ENCODE measurements at places on chromosomes 3 and 15. TPM values are rescaled to one million over a fixed set of nuclear protein-coding genes. Genes with fewer than 3 reads are reported as not detected.

Gene BSN
- total RNA-seq: under 0.01 TPM

Gene CATSPER2
- 0.38 TPM for total RNA-seq

Gene NANOGP8
- not detected for total RNA-seq

Gene FGD5
- total RNA-seq: not detected

GRCh38 chr3:13206799-13207577, 133.8 kb upstream of the IQSEC1 start:
- no peak for DNase-seq

GRCh38 chr3:14440168-14440518, 37.7 kb downstream of the SLC6A6 start:
- no peak for DNase-seq

GRCh38 chr15:42001236-42001635, 19.6 kb downstream of the PLA2G4E start:
- no peak for DNase-seq

DNA sequence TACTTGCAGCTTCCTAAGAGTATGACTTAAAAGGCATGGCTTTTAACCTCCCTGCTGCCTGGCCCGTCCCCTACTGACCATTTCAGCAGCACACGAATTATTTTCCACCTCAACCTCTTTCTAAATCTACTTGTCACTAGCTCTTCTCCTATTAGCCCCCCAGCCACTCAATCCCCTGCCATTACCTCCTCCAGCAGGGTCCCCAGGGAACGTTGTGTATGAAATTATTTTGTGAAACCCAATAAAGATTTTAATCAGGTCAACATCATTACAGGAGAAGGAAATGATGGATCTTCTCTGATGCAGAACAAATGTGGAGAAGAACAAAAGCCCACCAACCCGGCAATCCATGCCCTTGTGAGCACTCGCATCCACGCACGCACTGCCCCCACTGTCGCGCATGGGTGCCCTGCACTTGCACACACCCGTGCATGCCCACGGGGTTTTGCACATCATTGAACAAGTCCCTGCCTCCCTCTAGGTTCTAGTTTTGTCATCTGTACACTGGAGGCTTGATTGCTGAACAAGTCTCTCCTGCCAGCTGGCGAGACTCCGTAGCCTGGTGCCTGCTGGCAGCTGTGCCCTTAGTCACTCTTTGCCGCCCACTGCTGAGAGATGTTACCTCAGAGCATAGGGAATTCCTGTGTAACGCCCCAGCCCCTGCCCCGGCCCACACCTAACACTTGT, 51.6 kb downstream of the LINGO1 start:
- DNase-seq: peak; percentile 61

DNA sequence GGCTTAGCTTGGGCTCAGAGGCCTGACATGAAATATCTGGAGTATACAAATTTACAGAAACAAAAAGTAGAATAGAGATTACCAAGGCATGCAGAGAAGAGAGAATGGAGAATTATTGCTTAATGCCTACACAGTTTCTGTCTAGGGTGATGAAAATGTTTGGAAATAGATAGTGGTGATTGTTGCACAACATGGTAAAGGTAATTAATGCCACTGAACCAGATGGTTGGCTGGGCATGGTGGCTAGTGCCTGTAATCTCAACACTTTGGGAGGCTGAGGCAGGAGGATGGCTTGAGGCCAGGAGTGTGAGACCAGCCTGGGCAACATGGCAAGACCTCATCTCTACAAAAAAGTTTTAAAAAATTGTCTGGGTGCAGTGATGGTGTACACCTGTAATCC, 46.6 kb upstream of the OSBPL11 start:
- DNase-seq: no peak

DNA sequence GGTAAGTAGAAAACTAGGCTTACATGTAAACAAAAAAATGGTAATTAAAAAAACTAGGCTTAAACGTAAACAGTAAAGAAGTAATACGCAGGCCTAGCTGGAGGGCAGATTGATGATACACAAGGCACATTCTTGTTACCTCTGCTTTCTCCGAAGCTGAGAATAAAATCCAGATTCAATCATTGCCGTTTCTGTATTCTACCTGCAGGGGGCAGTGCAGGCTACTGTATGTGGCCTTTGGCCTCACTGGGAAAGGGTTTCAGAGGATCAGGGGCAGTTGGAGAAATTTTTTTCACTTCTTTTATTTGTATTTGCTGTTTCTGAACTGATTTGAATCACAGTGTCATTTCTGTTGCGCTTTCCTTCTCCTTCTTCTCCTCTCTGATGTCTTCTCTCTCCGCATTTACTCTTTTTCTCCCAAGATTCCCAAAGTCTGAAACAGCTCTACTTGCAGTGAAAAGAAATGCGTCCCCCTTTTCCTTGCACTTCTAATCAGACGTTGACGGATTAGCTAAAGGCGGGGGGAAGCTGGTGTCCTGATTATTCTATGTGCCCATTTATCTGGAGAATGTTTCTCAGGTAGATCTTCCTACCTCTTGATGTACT, 67.1 kb upstream of the MCTP2 start:
- peak; percentile 63 for DNase-seq

- DNase-seq: no peak
These were observed 201.6 kb upstream of the CMC1 start for GRCh38 chr3:28039829-28040228.

DNA sequence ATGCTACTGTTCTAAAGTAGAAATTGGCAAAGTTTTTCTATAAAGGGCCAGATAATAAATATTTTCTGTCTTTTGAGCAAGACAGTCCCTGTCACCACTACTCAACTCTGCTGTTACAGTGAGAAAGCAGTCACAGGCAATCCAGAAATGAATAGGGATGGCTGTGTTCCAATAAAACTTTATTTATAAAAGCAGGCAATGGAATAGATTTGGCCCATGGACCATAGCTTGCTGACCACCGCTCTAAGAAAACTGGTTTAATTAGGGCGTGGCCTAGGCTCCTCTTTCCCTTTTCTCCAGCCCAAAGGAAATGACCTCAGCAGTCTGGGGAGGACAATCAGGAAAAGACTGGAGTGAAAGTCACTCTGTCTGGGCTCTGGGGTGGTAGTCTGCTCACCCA, 183.8 kb downstream of the MEGF11 start:
- no peak for DNase-seq

DNA sequence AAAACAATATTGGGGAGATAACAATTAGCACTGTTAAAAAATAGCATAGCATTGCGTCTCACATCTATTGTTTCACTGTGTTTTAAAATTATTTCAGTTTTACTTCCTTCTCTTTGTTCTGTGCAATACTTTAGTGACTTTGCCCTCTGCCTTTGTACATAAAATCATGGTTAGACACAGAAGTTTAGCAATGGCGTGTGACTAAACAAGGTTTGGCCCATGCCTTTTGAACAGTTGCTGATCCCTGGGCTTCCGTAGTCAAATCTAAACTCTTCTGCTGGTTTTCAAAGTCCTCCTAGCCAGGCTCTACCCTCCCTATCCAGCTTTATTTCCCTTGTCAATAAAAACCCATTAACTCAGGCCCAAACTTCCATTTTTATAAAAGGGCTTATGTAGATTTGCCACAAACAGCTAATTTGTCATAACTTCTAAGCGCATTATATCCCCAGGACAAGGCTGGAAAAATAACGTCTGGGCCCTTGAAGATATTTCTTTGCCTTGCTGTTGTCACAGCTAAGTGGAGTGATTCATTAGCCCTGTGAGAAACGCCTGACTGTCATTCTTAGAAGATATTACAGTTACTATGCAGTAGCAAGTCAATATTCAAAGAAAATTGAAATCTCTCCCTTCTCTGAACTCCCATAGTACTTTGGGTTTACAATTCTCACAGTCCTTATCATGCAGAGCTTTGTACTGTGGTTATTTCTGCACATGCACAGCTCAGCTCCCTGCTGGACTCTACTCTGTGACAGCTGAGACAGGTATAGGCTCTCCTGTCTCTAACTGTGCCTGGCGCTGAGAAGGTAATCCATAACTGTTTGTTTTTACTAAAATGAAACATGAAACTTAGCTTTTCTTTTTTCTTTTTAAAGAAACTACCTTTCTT, 123.4 kb upstream of the SLC24A5 start:
- DNase-seq: no peak

GRCh38 chr3:58609990-58610389, 32.8 kb upstream of the FAM107A start:
- peak; percentile 37 for DNase-seq

DNA sequence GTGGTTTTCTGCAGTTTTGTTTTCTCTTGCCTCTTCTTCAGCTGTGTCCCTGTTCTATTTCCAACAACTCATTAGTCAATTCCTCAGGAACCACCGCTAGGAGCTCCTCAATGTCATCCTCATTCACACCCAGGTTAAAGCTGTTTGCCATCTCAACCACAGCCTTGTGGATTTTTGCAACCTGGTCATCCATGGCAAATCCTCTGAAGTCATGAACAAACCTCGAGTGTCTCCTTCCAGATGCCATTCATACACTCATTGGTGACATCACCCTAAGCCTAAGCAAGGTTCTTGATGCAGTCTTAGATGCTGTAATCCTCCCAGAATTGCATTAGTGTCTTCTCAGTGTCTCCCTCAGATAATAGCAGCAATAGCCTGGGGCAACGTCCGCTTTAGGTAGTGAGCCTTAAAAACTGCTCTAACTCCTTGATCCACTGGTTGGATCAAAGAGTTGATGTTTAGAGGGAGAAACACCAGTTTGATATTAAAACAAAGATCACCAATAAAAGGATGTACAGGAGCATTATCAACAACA, 31.5 kb upstream of the ZNF502 start:
- peak; percentile 27 for DNase-seq

DNA sequence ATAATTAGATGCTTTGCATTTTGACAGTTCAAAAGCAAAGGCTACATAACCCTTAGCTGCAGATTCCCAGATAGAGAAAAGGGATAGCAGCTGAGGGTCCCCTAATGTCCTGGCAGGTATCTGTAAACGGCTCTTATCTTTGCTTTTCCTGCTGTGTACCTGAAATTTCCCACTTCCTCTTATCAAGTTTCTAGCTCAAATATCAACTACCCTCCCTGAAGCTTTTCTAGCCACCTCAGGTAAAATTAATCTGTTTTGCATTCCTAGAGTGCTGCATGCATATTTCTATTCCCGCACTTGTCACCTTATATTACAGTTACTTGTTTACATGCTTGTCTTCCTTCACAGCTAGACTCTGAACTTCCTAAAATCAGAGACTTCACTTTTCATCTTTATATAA, 55.6 kb upstream of the STXBP5L start:
- no peak for DNase-seq

DNA sequence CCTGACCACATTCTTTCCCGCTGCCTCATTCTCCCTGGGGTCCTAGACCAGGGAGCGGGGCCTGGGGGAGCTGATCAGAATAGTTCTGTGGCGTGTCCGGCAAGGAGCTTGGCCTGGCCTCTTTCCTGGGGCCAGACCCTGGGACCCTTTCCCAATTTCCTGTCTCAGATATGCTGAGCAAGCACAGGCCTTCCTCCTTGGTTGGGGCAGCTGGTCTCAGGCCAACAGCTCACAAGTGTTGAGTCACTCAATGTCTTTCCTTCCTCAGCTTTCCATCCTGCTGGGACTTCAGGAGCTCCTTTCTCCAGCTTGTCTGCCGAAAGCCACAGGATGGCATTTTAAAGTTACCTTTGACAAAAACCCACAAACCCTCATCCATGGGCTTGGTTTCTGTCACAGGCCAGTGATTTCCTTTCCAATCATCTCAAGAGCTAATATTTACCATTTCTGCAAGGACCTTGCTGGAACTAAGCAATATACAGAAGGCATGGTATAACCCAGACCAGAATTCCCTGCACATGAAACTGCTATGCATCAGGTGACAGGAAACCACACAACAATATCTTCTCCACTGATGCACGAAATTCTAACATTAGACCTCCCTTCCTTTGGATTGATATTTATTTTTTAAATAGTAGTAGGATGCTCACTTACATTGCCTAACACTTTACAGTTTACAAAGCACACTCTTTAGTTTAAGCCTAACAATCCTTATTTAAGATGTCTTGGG, 19.5 kb upstream of the TIMP4 start:
- DNase-seq: peak; percentile 66

DNA sequence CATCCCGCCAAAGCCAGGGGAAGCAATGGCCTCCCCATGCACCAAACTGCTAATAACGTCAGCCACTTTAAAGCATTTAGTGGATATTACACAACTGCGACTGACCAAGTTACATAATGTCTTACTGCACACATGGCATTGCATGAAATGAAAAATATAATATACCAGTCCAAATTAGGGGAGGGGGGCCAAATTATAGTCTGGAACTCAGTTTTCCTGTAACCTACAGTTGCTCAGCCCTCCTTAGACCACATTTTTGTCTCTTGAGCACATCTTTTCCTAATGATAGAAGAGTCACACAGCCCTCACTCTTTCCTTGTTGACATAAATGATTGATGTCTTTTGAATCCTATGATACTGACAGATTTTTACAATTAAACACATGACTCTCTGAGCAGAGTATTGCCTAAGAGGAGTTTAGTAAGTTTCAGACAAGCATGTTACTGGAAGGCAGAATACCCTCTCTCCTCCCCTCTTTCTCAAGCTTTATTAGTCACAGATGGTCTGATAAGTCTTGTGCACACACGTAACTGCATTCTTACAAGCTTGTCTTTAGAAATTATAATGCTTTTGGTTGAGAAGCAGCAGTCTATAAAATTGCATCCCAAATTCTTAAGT, 1.1 kb upstream of the PLD1 start:
- peak; percentile 98 for DNase-seq

DNA sequence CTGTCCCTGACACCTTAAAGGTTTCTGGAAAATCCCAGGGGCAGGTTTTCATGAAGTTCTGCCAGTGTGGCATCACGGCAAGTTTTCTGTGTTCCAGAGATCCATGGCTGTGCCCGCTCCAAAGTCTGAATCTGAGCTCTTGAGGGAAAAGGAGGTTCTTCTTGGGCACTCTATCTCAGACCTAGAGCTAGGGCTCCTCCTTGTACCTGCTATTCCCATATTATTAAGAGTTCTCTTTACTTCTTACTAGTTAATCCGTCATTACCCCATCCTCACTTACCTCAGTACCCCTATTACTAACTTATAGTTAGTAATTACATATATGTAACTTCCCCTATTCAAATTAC, 5.9 kb upstream of the TRA2B start:
- no peak for DNase-seq

DNA sequence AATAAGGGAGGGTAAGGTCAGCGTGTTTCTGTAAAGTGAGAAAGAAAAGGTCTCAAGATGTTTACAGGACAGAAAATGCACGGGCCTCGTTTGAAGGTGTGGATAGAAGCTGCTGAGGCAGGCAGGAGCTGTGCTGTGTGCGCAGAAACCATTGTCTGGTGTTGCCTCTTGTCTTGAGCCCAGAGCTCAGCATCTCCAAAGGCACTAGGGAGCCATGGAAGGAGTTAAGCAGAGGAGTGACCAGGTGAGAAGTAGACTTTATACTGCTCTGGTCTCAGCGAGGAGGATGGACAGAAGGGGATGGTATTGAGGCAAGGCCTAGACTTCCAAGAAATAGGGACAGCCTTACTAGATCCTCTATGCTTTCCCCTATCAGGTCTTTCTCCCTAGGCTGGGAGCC, 13.0 kb downstream of the CAND2 start:
- no peak for DNase-seq

GRCh38 chr3:71271596-71271995, 311.9 kb downstream of the FOXP1 start:
- DNase-seq: no peak

- peak; percentile 75 for DNase-seq
These were observed 5.5 kb upstream of the CD200 start for GRCh38 chr3:112327371-112327951.

- peak; percentile 19 for DNase-seq
These were observed 61.8 kb upstream of the TMCO5A start for GRCh38 chr15:37872661-37873060.

Data from GM23248 (cell line).